Right ventricle myocardium inferior (tissue), 1 donor: ENCODE measurements at places on chromosomes 1 and 21. TPM values are rescaled to one million over a fixed set of nuclear protein-coding genes. Genes with fewer than 3 reads are reported as not detected.

The DYNLT4 gene
- 1.0 TPM for total RNA-seq

The MORC3 gene
- 21.6 TPM for total RNA-seq

The DMRTA2 gene
- not detected for total RNA-seq

GRCh38 chr1:156693848-156694689 lies 11.3 kb downstream of the CRABP2 start:
- DNase-seq: peak; percentile 48

- no peak for DNase-seq
Measured at GRCh38 chr1:113369040-113369439, 21.3 kb upstream of the MAGI3 start.

DNA sequence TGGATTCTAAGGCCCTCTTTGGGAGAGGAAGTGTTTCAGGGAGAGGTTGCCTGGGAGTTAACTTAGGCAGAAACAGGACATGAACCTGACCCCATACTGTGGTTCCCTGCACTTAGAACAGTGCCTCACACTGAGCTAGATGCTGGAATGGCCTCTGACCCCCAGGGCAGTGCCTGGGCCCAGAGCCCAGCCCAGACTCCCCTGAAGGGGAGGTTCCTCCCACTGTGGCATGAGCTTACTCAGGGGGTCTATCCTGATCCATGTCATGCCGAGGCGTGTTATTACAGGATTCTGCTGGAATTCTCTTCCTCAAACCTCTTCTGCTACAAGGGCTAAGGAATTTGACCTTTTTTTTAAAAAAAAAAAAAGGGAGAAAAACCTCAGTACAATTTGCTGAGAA lies 72.2 kb downstream of the MRPL37 start:
- no peak for DNase-seq

DNA sequence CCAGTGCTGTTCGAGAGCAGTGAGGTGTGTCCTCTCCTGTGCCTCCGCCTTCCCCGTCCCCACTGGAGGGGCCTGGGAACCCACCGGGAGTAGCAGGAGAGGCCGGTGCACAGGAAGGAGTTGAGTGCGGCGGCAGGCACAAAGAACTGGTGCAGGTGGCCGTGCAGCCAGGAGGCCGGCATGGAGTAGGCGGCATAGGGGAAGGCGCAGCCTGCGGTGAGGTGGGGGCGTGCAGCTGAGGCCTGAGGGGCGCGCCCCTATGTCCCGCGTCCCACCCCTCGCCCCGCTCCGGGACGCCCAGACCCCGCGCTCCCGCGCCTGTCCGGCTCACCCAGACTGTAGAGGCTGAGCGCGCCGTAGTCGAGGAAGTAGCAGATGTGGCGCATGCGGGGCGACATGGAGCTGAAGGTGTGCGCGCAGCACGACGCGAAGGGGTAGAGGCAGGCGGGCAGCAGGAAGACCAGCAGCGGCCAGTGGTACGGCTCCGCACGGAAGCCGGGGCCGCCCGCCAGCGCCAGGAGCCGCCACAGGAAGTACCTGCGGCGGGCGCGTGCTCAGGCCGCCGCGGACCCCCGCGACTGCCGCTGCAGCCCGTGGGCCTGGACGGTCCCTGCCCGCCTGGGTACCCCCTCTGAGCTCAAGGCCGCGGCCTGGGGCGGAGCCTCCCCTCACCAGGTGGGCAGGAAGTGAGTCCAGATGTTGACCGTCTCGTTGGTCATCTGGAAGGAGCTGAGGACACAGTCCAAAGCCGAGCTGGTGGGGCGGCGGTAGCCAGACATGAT lies 2.2 kb downstream of the PAQR6 start:
- DNase-seq: peak; percentile 72
